Stimulated activated CD4-positive, alpha-beta T cell treated with anti-CD3 and anti-CD28 coated beads, Interleukin-12 subunit alpha, Interleukin-12 subunit beta, amount 100 ng/mL, for 48 hours (primary cell): ENCODE measurements at places on chromosomes 5 and 9.

DNA sequence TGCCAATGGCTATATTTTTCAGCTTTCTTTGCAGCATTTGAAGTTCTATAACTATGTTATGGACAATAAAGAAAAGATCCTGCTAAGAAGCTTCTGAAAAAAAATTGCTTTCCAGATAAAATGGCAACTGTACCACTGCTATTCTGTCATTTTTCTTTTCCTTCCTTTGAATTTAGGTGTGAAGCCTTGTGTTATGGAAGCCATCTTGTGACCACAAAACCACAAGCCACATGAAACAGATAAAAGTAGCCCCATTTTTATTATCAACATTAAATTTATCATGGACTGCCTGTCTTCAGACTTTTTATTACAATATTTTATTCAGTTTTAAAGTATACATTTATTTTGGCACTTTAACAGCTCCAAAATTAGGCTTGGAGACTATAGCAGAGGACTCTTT lies 289.9 kb upstream of the ACTBL2 start:
- DNase-seq: no peak

GRCh38 chr5:122114501-122114900 lies 14.8 kb upstream of the ZNF474 start:
- no peak for DNase-seq

DNA sequence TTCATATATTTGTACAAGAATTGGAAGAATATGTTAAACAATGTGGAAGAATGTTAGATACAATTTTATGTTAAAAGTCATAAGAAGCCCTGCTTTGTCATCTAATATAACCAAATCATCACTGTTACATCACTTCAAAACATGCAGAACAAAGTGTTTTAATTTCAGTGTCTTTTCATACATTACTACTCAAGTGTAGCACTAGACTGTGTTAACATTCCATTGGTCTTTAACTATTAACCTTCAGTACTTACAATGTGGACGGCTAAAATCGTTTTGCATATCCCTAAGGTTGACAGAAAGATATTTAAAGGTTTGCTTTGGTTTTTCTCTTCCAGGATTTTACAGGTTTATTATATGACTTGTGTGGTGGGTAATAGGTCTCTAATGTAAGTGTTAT lies 50.9 kb downstream of the VCAN start:
- DNase-seq: no peak

DNA sequence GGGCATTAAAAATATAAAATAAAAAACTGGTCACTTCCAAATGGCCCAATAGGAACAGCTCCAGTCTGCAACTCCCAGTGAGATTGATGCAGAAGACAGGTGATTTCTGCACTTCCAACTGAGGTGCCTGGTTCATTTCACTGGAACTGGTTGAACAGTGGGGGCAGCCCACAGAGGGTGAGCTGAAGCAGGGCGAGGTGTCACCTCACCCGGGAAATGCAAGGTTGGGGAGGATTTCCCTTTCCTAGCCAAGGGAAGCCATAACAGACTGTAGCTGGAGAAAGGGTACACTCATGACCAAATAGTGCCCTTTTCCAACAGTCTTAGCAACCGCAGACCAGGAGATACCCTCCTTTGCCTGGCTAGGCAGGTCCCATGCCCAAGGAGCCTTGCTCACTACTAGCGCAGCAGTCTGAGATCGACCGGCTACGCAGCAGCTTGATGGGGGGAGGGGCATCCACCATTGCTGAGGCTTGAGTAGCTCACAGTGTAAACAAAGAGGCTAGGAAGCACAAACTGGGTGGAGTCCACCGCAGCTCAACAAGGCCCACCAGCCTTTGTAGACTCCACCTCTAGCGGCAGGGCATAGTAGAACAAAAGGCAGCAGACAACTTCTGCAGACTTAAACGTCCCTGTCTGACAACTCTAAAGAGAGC lies 12.7 kb downstream of the RLN1 start:
- DNase-seq: no peak
